Activated naive CD4-positive, alpha-beta T cell (primary cell): ENCODE measurements at places on chromosomes 6 and 20.

DNA sequence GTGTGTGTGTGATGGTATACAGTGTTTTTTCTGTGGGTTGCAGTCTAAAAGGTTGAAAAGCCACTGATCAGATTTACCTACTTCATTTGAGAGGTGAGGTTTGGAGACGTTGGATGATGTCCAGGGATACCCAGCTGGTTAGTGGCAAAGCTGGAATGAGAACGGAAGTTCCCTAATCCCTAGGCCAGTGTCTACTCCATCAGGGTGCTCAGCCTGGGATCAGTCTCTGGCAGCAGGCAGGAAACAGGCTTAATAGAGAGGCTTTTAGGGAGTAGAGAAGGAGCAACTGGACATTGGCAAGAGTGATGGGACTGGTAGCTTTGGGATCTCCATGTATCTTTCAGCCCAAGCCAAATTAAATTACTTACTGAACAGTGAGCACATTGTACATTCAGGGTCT lies 80.7 kb downstream of the C6orf52 start:
- DNase-seq, result no peak

DNA sequence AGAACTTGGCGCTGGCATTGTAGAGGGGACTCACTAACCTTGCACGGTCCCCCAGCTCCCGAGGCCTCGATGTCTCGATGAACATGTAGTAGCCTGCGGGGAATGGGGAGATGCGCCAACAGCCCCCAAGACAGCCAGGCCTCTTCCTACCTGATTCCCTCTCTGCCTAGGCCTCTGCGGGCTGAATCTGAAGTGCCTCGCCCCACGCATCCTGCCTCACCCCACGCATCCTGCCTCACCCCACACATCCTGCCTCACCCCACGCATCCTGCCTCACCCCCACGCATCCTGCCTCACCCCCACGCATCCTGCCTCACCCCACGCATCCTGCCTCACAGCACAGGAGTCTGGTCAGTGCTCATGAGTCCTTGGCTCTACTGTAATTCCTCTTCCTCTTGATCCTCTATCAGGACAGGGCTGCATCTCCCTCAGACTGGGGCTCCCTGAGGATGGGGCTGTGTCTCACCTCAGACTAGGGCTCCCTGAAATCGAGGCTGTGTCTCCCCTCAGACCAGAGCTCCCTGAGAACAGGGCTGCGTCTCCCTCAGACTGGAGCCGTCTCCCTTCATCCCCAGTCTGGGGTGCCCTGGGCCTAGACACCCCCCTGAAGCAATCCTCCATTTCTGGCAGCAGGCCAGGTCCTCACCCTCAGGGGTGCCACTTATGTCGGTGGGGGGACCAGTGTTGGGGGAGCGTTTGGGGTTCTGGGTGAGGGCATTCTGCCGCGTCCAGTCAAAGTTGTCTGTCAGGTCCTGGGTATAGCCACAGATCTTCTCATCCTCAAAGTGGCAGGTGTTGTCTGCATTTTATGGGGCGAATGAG lies 53.6 kb downstream of the MDGA1 start:
- no peak for DNase-seq

GRCh38 chr6:94130478-94130877 lies 711.1 kb upstream of the EPHA7 start:
- DNase-seq, result no peak

GRCh38 chr6:166478782-166479592 lies 96.2 kb upstream of the MPC1 start:
- DNase-seq, result no peak
